ENCODE measurements at places on chromosomes 6 and 20.

DNA sequence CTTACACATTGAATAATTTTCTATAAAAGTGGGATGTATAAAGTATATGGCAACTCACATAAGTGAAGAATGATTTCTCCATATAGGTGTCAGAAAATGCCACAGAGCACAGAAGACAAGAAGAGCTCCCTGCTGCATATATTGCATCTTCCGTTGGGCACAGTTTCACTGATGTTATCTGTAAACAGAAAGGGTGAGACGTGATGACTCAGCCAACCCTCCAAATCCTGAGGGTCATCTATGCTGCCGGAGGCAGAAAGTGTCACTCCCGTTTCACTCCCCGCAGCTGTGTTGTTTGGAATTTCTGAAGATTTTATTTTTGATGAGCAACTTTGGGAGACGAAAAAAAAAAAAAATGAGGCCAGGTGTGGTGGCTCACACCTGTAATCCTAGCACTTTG lies 644.1 kb downstream of the C6orf118 start:
- no peaks in the 10 kb centered on the region for H3K36me3 ChIP-seq
- H3K4me3 ChIP-seq = no peak overlapping the region
- H3K27ac ChIP-seq = no peak overlapping the region
- DNase-seq = no peak
- no peaks in the 10 kb centered on the region for H3K4me1 ChIP-seq

- H3K27me3 ChIP-seq = no peaks in the 10 kb centered on the region
- H3K36me3 ChIP-seq = no peaks in the 10 kb centered on the region
- no peak overlapping the region for H3K4me3 ChIP-seq
- no peak for DNase-seq
- H3K27ac ChIP-seq = no peak overlapping the region
These were observed 598.8 kb downstream of the RNF144B start for GRCh38 chr6:18985996-18986395.

GRCh38 chr20:38222231-38222922 lies 38.2 kb downstream of the KIAA1755 start:
- H3K4me3 ChIP-seq = no peak overlapping the region
- H3K36me3 ChIP-seq = no peaks in the 10 kb centered on the region
- H3K27me3 ChIP-seq = no peaks in the 10 kb centered on the region
- DNase-seq = peak; percentile 69
- no peak overlapping the region for H3K27ac ChIP-seq

DNA sequence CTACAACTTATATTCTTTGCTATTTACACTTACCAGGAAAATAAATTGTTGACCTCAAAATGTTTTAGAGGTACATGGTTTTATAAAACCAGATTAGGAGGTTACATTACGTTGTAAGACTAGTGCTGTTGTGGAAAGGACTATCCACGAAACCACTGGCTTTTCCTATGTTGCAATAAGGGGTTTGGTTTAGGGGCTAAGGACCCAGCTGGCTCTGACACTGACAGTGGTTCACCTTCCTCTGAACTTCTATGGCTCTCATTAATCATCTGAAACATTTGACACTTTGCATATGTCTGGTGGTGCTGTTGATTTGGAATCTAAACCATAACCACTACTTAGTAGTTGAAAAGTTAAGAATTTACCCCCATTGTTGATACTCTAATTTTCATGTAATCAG lies 186.7 kb downstream of the NKAIN2 start:
- no peaks in the 10 kb centered on the region for H3K4me1 ChIP-seq
- H3K4me3 ChIP-seq = no peak overlapping the region
- no peak overlapping the region for H3K27ac ChIP-seq

- H3K27me3 ChIP-seq = no peaks in the 10 kb centered on the region
- no peaks in the 10 kb centered on the region for H3K36me3 ChIP-seq
- no peak overlapping the region for H3K27ac ChIP-seq
- H3K4me1 ChIP-seq = no peaks in the 10 kb centered on the region
- DNase-seq = no peak
- no peak overlapping the region for H3K4me3 ChIP-seq
These were observed 55.6 kb upstream of the NEDD9 start for GRCh38 chr6:11288065-11288464.

- DNase-seq = peak; percentile 44
- H3K4me1 ChIP-seq = peaks cover 6% of the 10 kb centered on the region
- H3K4me3 ChIP-seq = no peak overlapping the region
- H3K36me3 ChIP-seq = no peaks in the 10 kb centered on the region
- H3K27me3 ChIP-seq = no peaks in the 10 kb centered on the region
These were observed 3.8 kb upstream of the E2F1 start for GRCh38 chr20:33689973-33690372.

- no peak overlapping the region for H3K27ac ChIP-seq
- no peak for DNase-seq
- H3K36me3 ChIP-seq = peaks cover 28% of the 10 kb centered on the region
- H3K4me3 ChIP-seq = no peak overlapping the region
These were observed 39.6 kb upstream of the TRIM39 start for GRCh38 chr6:30287139-30287538.

GRCh38 chr6:145789443-145789842 lies 25.2 kb downstream of the FBXO30 start:
- H3K27me3 ChIP-seq = no peaks in the 10 kb centered on the region
- H3K4me1 ChIP-seq = no peaks in the 10 kb centered on the region
- H3K4me3 ChIP-seq = no peak overlapping the region
- H3K36me3 ChIP-seq = peaks cover 3% of the 10 kb centered on the region

DNA sequence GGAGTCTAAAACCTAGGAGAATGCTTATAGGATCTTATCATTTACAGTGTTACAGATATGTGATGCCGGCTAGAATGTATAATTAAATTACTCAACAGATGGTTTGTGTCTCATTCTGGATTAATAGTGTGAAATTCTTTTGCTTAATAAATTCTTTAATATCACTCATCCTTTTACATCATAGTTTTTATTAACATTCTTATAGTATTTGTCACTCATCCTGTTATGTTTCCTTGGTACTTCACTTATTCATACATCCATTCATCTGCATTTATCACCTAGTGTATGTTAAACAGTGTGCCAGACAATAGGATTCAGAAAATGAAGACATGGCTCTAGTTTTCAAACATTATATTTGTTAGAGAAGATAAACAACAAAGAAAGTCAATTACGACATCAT lies 468.7 kb downstream of the FRK start:
- DNase-seq = peak; percentile 2
- H3K4me1 ChIP-seq = no peaks in the 10 kb centered on the region
- H3K36me3 ChIP-seq = no peaks in the 10 kb centered on the region
- no peak overlapping the region for H3K27ac ChIP-seq

- H3K27ac ChIP-seq = no peak overlapping the region
- H3K4me1 ChIP-seq = no peaks in the 10 kb centered on the region
- H3K4me3 ChIP-seq = no peak overlapping the region
- no peaks in the 10 kb centered on the region for H3K27me3 ChIP-seq
These were observed 384.6 kb upstream of the KHDRBS2 start for GRCh38 chr6:62670490-62671223.

DNA sequence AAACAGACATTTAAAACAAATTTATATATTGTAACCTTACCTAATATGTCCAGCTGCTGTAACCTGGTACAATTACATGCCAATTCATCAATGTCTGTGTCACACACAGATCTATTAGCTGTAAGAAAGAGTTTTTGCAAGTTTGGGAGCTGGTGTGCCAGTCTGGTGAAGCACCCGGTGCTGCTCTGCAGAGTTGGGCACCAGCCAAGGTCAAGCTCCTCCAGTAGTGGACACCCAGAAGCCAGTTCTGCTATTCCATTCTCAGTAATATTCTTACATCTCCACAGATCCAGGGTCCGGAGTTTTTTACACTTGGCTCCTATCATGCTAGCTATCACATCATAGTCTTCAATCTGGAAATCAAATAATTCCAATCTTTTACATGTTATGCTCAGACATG lies 41.0 kb downstream of the POU3F2 start:
- H3K4me1 ChIP-seq = no peaks in the 10 kb centered on the region
- DNase-seq = no peak
- no peak overlapping the region for H3K27ac ChIP-seq
- H3K27me3 ChIP-seq = no peaks in the 10 kb centered on the region
- H3K36me3 ChIP-seq = 0 out of 2 replicates have a peak, but pooled peaks cover 10% of the 10 kb centered on the region

DNA sequence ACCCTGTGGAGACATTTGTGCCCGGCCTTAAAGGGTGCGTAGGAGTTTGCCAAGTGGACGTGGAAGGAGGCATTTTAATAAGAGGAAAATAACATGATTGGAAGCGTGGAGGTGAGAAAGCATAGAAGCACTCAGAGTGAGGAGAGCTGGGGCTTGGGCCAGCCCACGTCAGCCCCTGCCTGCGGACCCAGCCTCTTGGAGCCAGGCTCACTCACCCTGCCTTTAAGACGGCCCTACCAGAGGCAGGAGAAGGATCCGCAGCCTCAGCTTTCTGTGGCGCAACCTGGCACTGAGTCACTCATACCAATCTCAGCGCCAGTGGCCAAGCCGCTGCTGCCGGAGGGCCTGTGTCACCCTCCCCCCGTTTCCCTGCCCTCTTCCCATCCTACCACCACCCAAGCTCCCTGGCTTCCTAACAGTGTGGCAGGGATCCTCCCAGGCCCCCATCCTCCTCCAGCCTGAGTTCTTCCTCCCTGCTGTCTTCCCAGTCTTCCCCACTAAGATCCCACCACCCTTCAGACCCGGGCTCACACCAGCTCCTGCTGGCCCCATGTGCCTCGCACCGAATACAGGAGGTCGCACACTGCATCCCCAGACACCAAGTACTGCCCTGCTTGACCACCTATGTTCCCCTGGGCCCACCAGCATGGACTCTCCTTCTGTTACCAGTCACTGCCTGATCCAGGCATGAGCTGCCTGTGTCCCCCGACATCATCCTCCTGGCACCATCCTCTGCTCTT lies 285.2 kb downstream of the UST start:
- H3K27ac ChIP-seq = peak overlapping the region; percentile 96
- peaks cover 47% of the 10 kb centered on the region for H3K4me1 ChIP-seq
- peak overlapping the region; percentile 48 for H3K4me3 ChIP-seq
- no peaks in the 10 kb centered on the region for H3K27me3 ChIP-seq
- peak; percentile 88 for DNase-seq
- no peaks in the 10 kb centered on the region for H3K36me3 ChIP-seq
